ENCODE measurements at places on chromosomes 5 and 9.
A peak's percentile ranks its signal among the peaks of the same experiment; 100 is the strongest.

DNA sequence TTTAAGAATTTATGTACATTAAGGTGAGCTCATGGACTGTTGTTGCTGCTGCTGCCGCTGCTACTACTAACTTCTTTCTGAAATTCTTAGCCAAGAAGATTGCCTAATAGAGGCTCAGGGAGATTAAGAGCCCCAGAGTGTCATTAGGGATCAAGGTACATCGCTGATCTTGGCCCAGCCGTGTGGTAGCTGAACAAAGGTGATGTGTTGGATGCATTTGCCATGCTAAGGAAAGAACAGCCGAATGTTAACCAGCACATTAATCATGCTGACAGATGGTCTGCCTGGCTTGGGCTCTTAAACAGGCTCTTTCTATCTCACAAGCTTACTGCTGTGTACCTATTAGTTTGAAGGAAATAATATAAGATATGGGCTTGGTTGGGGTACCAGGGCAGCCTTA lies 137.1 kb downstream of the KCTD16 start:
- DNase-seq = no peak

- DNase-seq = no peak
Measured at GRCh38 chr9:89471390-89471789, 26.5 kb downstream of the SEMA4D start.

DNA sequence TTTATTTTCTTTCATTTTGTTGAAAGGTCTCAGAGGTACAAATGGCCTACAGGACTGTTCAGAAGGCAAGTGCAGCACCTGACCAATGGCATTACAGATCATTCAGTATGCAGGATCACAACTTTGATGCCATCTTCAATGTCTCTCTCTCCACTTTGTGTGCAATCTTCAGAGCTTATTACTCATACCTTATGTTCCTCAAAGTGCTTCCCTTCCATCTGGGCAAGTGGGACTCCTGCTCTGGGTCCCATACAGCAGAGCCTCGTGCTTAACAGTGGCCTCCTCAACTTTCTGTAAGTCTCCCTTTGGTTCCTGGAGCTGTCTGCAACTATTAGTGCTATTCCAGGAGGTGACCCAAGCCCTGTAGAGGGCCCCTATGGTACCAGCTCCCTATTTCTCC lies 358.4 kb upstream of the RPS23 start:
- DNase-seq = no peak

DNA sequence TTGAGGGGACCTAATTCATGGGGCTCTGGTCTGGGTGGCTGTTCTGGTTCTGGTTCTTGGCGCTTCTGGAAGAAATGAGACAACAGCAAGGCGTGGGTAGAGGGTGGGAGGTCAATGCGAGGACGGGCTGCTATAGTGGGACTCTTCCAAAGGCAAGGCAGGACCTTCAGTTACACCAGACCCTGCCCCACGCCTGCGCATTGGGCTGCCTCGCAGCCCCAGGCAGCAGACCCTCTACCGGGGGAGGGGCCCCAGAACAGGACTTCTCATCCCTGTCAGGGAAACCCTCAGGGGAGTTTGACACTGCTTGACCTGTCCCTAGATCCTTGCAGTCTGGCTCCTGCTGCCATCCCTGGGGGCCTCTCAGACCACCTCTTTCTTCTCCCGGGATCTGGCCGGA lies 18.5 kb downstream of the CCDC69 start:
- DNase-seq = no peak

- no peak for DNase-seq
Measured at GRCh38 chr9:75658301-75658905, 232.1 kb upstream of the PCSK5 start.

DNA sequence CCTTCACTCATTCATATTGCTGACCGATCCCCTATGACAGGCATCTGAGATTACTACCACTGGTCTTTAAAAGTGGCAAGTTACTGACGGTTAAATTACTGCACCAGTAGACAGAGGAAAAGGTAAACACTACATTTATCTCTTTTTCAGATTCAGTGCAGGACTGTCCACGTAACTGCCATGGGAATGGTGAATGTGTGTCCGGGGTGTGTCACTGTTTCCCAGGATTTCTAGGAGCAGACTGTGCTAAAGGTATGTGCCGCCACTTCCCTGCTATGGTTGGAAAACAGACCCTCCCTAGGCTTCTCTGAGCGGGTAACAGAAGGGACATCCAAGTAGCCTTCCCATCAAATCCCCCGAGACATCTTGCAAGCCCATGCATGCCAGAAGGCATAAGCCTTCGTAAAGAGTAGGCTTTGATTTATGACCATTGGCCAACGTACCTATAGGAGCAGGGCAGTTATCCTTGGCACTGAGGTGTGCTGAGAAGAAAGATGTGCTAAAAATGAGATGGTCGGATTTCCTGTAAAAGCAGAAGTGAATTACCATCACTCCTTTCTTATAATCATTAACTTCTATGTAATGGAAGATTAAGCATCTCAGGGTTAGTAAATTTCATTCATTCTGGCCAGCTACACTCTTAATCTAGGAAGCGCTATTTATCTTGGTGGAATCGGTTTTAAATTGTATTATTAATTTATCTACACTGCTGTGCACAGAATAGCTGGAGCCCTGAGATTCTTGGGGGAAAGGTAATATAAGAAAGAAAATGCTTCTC lies 193.4 kb upstream of the WWC1 start:
- DNase-seq = no peak

DNA sequence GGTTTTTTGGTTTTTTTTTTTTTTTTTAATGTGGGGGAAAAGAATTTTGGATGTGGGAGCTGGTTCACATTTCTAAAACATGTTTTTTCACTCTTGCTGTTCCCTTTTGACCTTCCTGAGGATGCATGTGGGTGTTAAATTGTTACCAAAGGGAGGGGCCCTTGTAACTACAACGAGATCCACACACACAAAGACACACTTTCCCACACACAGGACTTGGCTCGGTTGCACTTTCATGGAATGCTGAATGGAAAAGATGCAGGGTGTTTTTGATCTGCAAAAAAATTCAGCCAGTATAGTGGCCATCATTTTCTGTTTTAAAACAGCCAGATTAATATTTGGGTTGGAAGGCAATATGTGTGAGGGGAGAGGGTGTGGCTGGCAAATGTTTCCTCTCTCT lies 576.9 kb downstream of the EBF1 start:
- no peak for DNase-seq

DNA sequence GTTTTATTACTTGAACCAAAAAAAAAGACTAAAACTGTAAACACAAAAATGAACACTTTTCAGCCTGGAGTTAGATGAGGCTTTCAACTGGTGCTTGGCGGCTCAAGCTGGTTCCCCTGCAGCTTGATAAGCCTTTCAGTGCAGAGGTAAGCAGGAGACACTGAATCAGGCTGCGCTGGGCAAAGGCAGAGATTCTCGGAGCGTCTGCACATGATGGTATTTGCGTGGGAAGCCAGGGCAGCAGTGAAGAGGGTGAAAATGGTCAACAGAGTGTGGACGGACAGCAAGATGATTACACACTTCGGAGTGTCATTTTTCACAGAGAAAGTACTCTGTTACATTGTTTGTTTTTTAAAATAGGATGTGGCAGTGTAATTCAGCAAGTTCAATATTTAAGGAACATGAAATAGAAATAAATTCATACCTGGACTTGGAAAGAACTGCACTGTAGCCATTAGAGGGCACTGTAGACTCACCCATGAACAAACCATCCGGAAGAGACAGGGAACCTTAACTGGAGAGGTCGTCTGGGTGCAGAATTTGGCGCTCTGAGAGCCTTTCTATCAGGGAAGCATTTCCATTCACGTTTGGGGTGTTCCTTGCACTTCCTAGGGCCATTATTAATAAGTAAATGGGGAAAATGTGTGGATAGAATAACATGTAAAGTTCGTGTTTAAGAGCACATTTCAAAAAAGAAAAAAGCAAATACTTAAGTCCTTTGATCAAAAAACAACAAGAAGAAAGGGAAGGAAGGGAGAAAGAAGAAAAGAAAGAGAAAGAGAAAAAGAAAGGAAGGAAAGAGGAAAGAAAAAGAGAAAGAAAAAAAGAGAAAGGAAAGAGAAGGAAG lies 69.8 kb downstream of the ICE1 start:
- peak; percentile 21 for DNase-seq

GRCh38 chr5:75656311-75657003 lies 45.2 kb downstream of the ANKDD1B start:
- DNase-seq = no peak

Measured in activated CD4-positive, alpha-beta T cell treated with anti-CD3 and anti-CD28 coated beads, Interleukin-2, amount 50 U/mL, for 24 hours (primary cell).